ENCODE measurements at places on chromosomes 11 and 22. TPM values are rescaled to one million over a fixed set of nuclear protein-coding genes. Genes with fewer than 3 reads are reported as not detected.

INSC gene
- total RNA-seq = not detected

YPEL4 gene
- total RNA-seq = 0.47 TPM

CARD10 gene
- total RNA-seq = not detected

PLAAT2 gene
- not detected for total RNA-seq

- no peak for DNase-seq
Observed at GRCh38 chr11:125347261-125347585, 148.8 kb downstream of the FEZ1 start.

DNA sequence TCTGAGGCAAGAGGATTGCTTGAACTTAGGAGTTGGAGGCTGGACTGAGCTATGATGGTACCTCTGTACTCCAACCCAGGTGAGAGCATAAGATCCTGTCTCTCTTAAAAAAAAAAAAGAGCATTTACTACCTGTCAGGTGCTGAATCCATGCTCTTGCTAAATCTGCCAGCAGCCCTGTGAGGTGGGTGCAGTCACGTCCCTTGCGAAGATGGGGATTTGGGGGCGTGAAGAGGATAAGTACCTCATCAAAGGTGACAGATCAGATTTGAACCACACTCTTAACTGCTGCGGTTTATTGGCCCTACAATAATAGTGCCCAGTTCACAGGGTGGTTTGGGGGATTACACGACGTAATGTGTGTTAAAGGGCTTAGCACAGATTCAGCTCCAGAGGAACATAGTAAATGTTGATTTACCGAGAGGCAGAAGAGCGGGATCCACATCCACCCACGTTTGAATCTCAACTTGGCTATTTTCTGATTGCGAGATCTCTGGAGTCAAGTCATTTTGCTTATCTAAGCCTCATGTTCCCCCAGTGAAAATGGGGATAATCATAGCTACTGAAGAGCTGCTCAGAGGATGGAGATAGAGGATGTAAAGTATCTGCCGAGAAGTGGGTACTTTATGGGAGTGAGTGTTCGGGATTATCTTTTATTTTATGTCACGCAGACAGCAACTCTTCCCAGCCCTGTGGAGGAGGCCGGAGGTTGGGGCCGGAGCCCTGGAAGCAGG lies 28.1 kb upstream of the LRRC10B start:
- DNase-seq = no peak

DNA sequence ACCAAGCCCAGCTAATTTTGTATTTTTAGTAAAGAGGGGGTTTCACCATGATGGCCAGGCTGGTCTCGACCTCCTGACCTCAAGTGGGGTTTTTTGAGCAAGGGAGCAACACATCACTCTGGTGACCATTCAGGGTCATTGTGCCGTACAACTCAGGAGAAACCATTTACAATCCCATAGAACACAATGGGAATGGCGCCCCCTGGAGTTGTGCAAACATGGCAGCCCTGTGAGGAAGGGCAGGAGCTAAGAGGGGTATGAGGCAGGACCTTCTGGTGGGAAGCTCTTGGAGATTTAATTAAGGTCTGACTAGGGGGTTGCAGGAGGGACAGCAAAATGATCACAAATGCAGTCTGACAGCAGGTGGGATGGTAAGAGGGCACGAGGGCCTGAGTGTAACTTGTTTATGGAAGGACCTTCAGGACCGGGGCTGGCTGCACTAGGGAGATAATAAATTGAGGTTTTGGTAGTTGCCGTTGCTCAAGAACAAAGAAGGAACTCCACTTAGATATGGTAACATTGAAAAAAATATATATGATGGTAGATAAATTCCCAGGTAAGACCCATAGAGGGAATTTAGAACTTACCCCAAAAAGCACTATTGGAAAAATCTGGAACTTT lies 9.1 kb upstream of the CSF2RB start:
- DNase-seq = no peak

GRCh38 chr11:73376160-73376802 lies at the start of gene RELT:
Gene RELT (plus strand): TSS chr11:73376399. CDS start chr11:73389137, 12,738 bp downstream.
- DNase-seq = peak; percentile 99

GRCh38 chr11:17736930-17737817 lies 2.6 kb downstream of the KCNC1 start:
- DNase-seq = no peak

DNA sequence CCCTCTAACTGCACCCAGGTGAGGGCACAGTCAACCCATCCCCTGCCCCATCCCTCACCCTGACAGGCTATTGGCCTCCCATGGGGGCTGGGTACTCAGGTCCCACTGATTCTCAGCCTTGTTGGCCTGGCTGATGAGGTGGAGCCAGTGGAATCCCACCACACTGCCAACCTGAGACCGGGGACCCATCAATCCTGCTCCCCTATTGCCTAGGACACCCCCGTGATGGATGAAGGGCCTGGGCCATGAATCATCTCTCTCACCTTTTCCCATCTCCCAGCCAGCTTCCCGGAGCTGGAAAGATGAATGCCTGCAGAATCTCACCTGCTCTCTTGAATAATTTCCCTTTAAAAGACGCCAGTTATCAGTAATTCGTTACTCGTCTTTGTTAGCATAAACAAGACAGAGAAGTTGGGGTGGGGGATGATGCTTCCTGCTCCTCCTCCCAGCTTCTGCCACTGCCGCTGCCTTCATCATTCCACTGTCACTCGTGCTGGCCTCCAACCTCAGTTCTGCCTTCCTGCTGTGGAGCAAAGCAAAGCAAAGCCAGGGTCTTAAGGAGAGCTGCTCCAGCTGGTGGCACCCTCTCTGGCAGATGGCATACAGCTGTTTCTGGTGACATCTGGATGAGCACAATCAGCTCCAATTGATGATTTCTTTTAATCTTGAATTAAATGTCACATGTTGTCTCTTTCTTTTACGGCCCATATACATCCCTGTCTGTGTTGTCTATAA lies 204.0 kb upstream of the NECTIN1 start:
- DNase-seq = no peak
